ENCODE measurements at places on chromosomes 3 and 15. TPM values are rescaled to one million over a fixed set of nuclear protein-coding genes. Genes with fewer than 3 reads are reported as not detected.
A peak's percentile ranks its signal among the peaks of the same experiment; 100 is the strongest.

- no peak for DNase-seq
Measured at GRCh38 chr3:78986416-78987101, 781.2 kb downstream of the ROBO1 start.

DNA sequence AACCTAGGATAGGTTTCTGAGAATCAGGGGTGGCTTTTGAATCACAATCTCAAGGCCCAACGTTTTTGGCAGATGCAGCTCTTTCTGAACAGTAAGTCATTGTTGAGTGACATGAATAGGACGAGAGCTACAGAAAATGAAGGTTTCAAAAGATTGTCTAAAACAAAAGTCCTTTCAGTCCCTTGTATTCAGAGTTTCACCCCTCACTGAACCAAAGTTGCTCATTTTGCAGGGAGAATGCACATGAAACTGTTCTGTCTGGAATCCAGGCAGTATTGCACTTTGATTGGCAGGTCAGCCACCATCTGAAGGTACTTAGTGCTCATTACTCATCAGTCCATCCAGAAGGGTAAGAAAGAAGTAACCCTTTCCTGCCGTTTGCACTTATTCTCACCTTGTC lies 24.1 kb upstream of the RASGRP1 start:
- DNase-seq: no peak

Gene C3orf49
- total RNA-seq: not detected

Gene OPA1
- 56.1 TPM for total RNA-seq

Gene TNNC1
- 1.2 TPM for total RNA-seq

Gene OR5K2
- total RNA-seq: not detected

GRCh38 chr3:111577798-111578685 lies 17.1 kb downstream of the ZBED2 start:
- DNase-seq: no peak

DNA sequence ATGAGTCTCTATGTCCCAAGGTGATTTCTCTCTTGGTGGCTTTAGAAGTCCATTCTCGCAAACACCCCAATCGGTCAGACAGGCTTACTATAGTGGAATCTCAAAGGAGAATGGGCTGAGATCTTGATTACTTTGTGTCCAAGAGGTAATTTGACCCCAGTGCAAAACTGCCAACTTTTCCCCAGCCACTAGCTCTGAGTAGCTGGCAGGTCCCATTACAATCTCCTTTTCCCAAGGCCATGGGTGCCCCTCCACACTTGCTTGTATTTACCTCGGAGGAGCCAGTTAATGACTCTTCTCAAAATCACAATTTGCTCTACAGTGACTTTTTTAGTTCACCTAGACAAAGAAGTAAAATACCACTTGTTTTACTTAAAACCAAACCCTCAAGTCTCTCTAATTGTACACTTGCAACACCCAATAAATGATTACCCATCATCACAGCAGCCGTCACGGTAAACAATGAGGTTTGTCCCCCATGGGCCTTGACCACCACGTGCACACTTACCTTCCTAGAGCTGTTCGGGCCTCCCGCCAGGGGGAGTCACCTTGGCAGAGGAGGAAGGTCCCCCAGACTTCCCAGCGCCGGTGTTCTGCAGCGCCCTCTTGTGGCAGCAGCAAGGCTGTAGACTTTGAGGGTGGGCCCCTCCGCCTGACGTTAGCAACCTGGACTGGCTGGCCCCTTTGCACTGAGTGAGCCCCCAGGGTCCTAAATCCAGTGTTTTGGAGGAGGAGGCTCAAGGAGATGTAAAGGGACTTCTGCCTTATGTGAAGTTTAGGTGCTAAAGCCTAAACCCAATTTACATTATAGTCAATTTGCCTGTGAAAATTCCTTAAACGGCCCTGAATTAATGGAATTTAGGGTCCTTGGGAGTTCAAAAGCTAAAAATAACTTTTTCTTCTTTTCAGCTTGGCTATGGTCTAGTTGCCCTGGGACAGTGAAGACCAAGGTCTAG lies 18.7 kb upstream of the HDAC11 start:
- DNase-seq: no peak

GRCh38 chr15:45378149-45378912 lies at the start of gene GATM:
Gene GATM (minus strand): TSS chr15:45378544. CDS start chr15:45378453, 91 bp downstream.
- DNase-seq: peak; percentile 93

Gene LYSMD4
- total RNA-seq: 15.0 TPM

DNA sequence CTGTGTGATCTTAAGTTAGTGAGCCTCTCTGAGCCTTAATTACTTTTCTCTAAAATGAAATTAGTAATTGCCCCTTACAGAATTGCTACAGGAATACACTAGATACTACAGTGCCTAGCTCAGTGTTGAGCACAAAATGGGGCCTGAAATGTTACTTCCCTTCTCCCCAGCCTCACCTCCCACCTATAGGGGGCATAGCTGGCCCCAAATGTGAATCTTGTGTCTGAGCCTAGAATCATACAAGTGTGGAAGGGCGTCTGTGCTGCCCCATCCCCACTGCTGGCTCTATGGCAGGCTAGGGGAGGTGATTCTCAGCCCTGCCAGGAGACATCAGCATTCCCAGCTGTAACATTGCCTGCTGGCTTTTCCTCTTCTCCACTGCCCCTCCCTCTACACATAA lies 42.7 kb downstream of the IFT122 start:
- DNase-seq: no peak

DNA sequence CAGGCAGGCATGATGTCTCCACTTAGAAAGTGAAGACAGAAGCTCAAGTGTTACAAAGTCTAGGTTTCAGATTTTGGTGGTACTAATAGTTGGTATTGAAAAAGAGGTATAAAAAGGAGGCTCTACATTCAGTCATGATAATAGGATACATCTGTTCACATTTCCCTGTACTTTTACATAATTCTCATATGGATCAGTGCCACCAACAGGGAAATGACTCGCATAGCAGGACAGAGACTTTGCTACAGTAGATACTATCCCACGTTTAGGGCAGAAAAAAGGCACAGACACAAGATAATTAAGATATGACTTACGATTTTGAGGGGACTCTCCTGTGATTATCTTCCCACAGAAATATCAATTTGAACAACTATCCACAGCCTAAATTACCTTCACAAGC lies 1062.9 kb upstream of the EPHA6 start:
- DNase-seq: no peak

- DNase-seq: no peak
Measured at GRCh38 chr15:72276326-72276700, 4.0 kb upstream of the PARP6 start.

- DNase-seq: no peak
Measured at GRCh38 chr3:118978393-118978758, 56.3 kb downstream of the IGSF11 start.

GRCh38 chr15:61275901-61276300 lies 46.8 kb upstream of the RORA start:
- no peak for DNase-seq

GRCh38 chr3:53589806-53590205 lies 95.4 kb downstream of the CACNA1D start:
- peak; percentile 74 for DNase-seq

GRCh38 chr15:89130201-89130600 lies 41.9 kb downstream of the ABHD2 start:
- no peak for DNase-seq

DNA sequence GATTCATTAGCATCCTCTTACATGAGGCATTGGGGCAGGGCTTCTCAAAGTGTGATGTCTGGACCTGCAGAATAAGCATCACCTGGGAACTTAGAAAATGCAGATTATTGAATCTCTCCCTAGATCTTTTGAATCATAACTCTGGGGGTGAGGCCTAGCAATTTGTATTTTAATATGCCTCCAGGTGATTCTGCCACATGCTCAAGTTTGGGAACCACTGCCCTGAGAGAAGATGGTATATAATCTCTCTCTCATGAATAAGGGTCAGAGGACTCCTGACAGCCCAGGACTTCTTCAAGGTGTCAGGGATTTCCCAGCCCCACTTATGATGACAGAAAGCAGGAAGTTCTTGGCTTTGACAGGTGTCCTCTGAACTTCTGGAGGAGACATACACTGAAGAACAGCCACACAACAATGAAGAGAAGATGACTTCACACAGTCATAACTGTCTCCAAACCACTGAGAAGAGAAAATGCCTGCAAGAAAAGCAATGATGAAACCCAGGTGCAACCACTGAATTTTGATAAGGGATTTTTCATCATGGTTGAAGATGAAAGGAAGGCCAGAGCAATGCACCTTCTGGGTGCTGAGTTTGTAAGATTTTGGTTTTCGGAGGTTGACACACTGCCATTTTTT lies 211.9 kb upstream of the MRPL3 start:
- no peak for DNase-seq

Gene GPR62
- total RNA-seq: 0.17 TPM

Gene MST1R
- 3.1 TPM for total RNA-seq

- DNase-seq: no peak
Measured at GRCh38 chr3:63762180-63762579, 56.9 kb upstream of the C3orf49 start.

Gene MUSTN1
- 13.5 TPM for total RNA-seq

DNA sequence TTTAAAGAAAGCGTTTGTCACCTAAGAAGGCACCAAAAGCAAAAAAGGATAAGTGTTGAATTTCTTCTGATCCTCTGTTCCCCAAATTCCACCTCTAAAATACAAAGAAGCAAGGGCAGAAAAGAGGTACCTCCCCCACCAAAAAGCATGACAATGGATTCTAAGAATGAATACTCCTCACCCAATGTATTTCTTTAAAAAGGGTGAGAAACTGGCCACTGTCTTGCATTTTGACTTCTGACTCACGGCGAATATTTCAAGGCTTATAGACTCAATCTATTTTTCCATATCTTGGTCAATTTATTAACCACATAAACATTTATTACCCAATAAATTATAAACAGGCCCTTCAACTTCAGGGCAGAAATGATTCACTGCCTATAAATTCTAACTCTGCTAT lies 131.1 kb downstream of the NR1I2 start:
- DNase-seq: no peak

Gene COL7A1
- 1.2 TPM for total RNA-seq

GRCh38 chr3:94611596-94611995 lies 548.7 kb downstream of the NSUN3 start:
- no peak for DNase-seq

DNA sequence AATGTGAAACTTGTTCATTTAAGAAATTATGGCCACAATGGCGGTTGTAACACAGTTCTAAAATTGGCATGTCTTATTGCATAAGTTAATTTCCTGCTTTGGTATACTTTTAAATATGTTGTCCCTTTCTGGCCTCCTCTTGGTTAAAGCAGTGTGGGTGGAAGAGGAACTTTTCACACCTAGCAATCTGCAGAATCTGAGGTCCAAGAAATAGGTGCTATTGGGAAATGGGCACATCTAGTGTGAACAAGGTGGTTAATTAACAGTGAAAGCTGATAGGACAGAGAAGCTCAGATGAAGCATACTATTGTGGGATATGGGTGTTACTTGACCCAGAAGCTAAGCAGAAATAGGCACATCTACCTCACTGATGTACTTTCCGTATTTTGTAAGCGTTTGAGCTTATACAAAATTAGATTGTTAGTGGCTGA lies 10.6 kb downstream of the CMC1 start:
- DNase-seq: no peak

- DNase-seq: no peak
Measured at GRCh38 chr3:177571271-177571943, 374.1 kb upstream of the TBL1XR1 start.

GRCh38 chr3:178823150-178823549 lies 248.5 kb downstream of the ZMAT3 start:
- DNase-seq: no peak

Gene TICRR
- total RNA-seq: 0.29 TPM

DNA sequence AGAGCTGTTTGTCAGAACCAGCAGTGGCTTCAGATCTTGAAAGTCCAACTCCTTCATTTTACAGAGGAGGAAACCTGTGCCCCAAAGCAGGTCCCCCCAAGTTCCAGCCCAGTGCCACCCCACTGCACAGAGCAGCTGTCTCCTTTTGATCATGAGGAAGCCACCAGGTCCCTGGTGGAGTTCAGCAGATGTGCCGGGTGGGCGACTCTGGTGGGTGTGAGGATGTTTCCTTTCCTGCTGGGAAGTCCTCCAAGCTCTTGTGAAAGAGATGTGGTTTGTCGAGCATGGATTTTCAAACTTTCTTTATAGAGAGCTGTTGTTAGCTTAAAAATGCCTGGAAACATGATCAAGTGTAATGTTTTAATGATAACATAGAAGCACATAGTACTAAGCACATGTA lies 52.0 kb downstream of the SMAD3 start:
- no peak for DNase-seq

Measured in esophagus muscularis mucosa (tissue), 4 donors.